ENCODE measurements at places on chromosomes 2 and 18.

DNA sequence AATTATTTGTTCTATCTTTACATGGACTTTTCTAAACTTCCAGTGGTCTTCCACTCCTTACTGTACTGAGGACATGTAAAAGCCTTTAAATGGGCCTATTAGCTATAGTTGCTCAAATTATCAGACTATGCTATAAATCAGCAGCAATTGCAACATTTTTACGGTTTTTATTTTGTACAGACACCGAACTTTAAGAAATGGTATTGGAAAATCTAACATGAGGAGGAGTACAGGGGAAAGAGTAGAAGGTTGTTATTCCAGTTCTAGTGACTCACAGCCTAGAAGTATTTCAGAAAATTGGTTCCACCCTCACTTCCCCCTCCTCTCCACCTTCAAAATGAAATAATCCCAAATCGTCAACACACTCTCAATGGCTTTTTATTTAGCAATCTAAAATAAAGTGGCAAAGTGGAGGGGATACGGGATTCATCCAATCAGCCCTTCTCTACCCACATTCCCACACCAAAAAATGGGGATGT, 1.1 kb downstream of the NCKAP1 start:
- DNase-seq: no peak

DNA sequence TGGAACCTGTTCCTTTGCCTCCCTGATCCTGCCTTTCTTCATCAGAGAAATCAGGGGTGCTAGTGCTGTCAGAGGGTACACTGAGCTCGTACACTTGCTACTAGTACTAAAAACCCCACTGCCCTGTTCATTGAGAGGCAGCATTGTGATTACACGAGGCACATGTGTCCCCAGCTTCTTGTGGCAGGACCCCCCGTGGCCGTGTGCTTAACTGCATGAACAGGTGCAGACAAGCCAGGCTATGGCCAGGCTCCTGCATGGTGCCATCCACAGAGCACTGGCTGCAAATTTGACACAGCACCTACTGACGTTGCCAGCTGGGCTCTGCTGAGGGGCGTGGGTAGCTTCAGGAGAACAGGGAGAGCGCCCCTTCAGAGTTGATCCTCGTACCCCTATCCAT, 248.4 kb downstream of the GLI2 start:
- DNase-seq: no peak

GRCh38 chr2:187055463-187055862, 206.5 kb upstream of the ZSWIM2 start:
- DNase-seq: no peak

- DNase-seq: no peak
These were observed 8.2 kb downstream of the GDF7 start for GRCh38 chr2:20674974-20675679.

DNA sequence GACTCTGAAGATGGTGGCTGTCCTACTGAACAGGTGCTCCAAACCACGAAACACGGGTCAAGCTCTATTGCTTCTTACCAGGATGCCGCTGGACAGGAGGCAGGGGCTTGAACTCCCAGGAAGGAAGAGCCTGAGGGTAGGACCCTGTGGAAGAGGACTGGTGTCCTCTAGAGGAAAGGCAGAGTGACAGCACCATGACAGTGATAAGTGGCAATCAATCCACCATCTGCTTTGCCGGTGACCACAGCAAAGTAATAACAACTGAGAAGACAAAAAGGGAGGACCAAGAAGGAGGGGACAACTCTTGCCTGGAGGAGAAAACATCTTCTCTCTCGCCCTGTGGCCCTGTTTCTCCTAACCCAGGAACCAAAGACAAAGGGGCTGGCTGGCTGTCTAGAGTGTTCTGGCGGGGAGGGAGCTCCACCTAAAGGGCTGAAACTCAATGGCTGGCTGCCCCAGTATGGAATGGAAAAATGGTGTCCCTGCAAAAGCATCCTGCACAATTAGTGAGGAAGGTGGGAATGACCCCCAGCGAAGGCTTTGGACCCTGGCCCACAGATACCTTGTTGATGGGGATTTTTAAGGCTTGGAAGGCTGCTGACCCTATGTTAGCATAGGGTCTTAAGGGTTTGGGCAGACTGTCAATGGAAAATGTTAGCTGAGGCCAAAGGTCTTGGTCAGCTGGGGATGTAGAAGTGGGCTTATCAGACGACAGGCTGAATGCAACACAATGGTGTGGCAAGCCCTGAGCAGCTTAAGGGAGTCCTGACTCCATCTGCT, 35.4 kb downstream of the PROC start:
- no peak for DNase-seq

All from stimulated activated CD4-positive, alpha-beta T cell treated with anti-CD3 and anti-CD28 coated beads, Interleukin-1b, Interleukin-23, amount 100 ng/mL, for 1 hour (primary cell).